ENCODE measurements at places on chromosomes 3 and 15.

- DNase-seq = no peak
Measured at GRCh38 chr15:27815035-27815434, 284.1 kb downstream of the OCA2 start.

GRCh38 chr3:123021996-123022510 is 5.5 kb downstream of the SEMA5B start:
- DNase-seq = no peak

DNA sequence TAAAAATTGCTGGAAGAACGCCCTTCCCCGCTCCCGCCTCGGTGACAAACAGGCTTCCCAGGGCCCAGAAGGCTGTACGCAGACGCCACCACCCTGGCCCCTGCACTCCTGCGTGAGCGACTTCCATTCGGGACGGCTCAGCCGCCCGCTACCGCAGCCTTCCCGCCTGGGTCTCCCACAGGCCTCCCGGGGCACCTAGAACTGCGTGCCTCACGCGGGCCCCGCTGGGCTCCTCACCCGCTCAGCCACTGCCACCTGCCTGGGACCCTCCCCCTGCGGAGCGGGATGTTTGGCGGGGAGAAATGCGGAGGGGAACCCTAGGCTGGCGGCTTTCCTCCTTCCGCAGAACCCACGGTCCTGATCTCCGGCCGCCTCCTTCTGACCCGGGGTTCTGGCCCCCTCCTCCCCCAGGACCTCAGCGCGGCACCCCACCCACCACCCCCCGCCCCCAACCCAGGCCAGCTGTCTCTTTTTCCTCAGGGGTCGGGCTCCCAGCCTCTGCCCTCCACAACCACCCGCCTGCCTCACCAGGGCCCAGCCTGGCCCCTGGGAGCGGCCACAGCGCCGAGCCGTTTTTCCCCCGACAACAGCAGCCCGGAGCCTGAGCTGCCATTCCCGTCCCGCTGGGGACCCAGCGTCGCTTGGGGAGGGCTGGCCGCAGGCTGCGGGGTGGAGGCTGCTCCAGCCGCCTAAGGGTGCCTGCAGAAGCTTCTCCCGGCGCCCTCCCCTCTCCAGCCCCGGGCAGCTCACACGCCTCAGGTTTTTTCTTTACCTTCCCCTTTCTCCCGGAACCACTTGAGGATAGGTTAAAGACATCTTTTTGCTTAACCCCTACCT is 27.6 kb upstream of the RAB7A start:
- peak; percentile 22 for DNase-seq

GRCh38 chr15:40446144-40446543 is 5.4 kb downstream of the BAHD1 start:
- DNase-seq = no peak

- DNase-seq = no peak
Measured at GRCh38 chr3:104458657-104459056, 908.1 kb upstream of the ALCAM start.

DNA sequence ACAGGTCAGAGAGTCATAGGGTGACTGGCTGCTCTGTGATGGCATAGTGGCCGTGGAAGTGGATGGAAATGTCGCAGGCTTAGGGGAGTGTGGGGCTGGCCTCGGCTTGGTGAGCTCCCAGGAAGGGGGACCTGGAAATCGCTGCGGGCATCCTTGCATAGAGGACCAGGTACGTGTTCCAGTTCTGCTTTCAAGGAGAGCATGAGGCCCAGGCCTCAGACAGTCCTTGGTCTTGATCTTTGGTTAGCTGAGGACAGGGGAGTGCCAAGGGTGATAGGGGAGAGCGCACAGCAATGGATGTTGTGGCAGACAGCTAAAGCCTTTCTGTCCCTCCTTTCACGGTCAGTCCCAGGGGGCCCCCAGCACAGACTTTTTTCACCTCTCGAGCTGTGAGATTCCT is 110.5 kb downstream of the SNRPN start:
- no peak for DNase-seq

- no peak for DNase-seq
Measured at GRCh38 chr3:177842302-177842701, 645.0 kb upstream of the TBL1XR1 start.

DNA sequence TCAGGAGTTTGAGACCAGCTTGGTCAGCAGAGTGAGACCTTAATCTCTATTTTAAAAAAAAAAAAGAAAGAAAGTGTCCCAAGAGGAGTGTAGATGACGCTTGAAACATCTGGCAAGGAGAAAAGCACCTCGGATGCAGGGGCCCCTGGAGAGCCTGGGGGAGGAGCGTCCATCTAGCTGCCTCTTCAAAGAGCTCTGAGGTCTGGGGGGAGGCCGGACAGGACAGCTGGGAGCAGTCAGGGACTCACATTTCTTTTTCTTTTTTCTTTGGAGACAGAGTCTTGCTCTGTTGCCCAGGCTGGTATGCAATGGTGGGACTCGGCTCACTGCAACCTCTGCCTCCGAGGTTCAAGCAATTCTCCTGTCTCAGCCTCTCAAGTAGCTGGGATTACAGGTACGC is 3.3 kb upstream of the IDH2 start:
- DNase-seq = no peak

DNA sequence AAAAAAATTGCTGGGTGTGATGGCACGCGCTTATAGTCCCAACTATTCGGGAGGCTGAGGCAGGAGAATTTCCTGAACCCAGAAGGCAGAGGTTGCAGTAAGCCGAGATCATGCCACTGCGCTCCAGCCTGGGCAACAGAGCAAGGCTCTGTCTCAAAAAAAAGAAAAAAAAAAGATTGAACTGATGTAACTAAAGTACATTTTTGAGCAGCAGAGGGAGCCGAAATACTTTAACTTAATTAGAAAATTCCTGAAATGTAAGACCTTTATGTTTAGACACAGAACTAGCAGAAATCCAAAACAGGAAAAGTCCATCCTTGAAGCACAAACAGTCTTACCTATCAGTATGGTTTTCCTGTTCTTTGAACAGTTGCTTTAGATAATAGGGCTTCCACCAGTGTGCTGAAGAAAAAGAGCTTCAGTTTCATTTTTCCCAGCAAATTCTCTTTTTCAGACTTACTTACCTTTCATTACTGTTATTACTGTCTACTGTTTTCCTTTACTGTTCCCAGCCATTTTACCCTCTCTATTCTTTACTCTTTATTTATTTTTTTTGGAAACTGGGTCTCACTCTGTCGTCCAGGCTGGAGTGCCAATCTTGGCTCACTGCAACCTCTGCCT is 33.4 kb upstream of the ZNF609 start:
- DNase-seq = peak; percentile 79

DNA sequence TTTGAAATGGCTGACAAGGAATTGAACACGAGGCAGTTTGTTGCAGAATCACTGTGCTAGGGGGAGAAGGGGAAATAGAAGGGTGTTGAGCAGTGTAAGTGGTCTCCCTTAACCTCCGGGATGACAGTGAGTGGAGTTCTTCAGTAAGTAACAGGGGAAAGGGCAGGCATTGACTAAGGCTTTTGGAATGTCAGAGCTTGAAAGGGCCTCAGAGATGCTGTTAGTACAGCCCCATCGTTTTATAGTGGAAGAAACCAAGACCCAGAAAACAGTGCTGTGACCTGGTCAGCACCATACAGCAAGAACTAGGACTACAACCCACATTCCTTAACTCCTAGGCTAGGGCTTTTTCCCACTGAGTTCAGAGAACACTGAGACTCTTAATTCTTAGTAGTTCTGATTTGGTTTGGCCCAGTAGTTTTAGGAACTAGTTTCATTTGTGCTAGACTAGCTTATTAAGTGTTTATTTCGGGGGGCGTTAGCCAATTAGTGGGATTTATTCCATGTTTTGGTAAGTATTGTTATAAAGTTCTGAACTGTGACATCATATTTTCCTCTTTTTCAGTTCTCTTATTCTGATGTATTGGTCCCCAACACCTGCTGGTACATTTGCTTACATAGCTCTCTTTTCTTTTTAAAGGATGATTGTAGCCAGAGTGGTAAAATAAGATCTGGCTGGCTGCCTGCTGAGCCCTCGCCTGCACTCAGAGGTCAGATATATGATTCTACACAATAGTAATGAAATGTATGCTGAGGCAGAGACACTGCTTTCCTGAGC is 34.2 kb downstream of the RAB11A start:
- peak; percentile 57 for DNase-seq

GRCh38 chr15:74800559-74801094 is 12.0 kb upstream of the LMAN1L start:
- DNase-seq = no peak

- no peak for DNase-seq
Measured at GRCh38 chr15:85743392-85744055, 51.2 kb downstream of the KLHL25 start.

- no peak for DNase-seq
Measured at GRCh38 chr3:170792471-170792870, 77.5 kb downstream of the RPL22L1 start.

DNA sequence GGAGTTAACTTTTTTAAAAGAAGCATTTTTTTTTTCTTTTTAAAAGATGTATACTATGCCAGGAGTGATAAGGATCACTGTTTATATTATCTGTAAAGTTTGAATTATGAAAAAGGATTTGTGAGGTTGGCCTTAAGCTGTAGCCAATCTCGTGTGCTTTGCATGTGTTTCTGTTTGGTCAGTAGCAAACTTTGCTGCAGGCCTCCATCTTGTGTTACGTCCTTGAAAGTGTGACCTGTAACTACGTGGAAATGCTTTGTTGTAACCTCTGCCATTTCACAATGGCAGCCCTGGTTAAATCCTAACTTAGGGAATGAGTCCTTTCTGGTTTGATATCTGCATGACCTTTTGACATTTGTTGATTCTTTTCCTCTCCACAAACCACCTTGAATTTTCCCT is 1345.6 kb downstream of the NSUN3 start:
- no peak for DNase-seq

DNA sequence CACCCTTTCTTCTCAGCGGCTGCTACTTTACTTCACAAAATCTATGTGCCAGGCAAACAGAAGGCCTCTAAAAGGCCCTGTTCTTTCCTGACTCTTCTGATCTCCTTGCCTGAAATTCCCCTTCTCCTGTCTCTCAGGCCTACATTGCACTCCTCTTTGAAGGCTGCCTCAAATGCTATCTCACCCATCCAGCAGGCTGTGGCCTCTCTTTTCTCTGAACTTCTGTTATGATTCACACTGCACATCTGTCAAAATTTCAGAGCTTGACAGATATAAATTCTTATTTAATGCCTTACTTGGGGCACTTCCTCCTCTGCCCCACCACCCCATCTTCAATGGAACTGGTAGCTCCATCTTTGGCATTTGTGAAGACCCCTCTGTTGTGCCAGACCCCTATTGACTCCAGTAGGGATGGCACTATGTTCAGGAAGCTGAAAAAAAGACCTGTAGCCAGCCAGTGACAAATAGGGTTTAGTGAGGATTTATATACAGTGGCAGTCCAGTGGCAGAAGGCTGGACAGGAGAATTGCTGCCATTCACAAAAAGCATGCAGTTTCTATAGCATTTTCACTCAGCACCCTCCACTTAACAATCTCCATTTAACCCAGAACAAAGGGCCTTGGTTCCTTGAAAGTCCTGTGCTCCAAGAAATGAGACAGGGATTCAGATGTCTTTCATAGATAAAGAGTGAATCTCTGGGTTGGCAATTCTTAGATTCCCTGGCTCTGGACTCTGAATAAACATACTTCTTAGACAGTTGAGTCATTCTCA is 415.8 kb upstream of the GRM7 start:
- DNase-seq = no peak

GRCh38 chr15:78084449-78084750 is 6.9 kb upstream of the TBC1D2B start:
- no peak for DNase-seq

GRCh38 chr3:196712514-196713413 is 587 bp downstream of the PIGX start:
- DNase-seq = peak; percentile 67

- no peak for DNase-seq
Measured at GRCh38 chr3:41431386-41431785, 232.1 kb downstream of the CTNNB1 start.

DNA sequence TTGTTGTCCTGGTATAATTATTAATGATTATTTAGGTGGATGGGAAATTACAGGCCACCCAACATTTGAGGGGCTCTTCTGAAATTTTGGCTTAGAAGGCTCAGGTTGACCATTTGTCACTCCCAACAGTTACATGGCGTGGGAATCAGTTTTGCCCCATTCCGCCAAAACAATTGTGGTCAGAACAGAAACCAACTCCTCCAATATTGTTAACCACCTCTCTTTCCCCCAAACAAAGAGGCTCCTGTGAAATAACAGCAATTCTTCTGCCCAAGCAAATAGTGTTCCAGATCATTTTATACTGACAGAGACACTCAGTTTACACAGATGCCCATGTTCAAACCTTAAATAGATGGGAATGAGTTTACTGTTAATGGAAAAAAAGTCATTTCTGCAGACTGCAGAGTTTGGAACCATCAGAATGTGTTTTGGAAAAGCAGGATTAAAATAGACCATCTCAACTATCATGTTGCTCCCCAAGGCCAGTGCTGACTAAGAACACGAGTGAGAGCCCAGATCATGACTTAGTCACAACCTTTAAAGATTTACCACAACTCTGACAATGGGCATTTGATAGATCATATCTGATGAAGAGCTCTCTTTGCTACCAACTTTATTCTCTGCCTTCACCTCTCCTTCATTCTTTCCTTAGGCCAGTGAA is 102.1 kb downstream of the DUT start:
- DNase-seq = no peak

- no peak for DNase-seq
Measured at GRCh38 chr3:50961386-50961785, 286.7 kb downstream of the DOCK3 start.

DNA sequence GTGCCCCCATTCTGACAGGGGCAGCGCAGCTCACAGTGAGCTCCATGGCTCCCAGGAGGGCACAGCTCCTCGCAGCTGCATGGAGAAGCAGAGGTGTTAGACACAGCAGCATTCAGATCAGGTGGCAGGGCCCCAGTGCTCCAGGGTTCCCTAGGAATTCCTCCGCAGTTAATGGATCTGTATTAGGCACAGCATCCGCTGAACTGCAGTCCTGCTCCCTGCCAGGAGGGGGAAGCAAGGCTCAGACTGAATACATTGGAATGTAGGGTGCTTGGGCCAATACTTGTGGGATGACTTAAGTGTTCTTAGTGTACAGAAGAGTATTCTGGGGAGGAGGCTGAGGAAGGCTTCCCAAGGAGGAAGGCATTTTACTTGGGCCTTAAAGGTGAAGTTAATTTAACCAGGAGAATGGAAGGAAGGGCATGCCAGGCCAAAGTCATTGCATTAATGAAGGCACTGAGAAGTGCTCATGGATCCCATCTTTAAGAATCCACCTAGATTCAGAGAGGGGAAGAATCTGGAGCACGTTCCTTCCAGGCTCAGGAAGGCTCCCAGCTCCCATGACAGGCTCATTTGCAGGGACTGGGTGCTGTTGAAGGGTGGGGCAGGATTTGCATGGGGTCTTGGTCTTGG is 111.6 kb downstream of the RAB11A start:
- peak; percentile 86 for DNase-seq

GRCh38 chr3:112405845-112406244 is 72.9 kb downstream of the CD200 start:
- DNase-seq = peak; percentile 38

- DNase-seq = no peak
Measured at GRCh38 chr15:101060576-101061551, 141.7 kb downstream of the LRRK1 start.

- no peak for DNase-seq
Measured at GRCh38 chr3:164407111-164407510, 671.2 kb downstream of the SI start.

DNA sequence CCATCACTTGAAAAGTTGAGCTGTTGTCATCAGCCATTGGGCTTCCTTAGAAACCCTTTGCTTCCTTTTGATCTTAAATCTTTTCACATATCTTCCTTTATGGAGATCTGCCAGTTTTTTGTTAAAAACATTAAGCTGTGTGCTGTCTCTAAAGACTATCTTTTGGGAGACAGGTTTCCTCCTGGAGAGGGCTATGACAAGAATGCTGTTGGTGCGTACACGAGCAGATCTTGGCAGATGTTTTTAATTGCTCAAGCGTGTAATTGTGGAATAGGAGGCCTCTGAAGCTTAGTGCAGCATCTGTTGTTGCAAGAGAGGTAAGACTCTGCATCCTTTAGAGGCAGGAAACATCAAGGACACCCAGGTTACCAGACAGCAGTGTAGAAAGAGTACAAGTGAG is 56.8 kb downstream of the PHLDB2 start:
- peak; percentile 57 for DNase-seq

Measured in cardiac fibroblast (primary cell).